Type B pancreatic cell (in vitro differentiated cells): ENCODE measurements at places on chromosomes 3 and 15. TPM values are rescaled to one million over a fixed set of nuclear protein-coding genes. Genes with fewer than 3 reads are reported as not detected.

DNA sequence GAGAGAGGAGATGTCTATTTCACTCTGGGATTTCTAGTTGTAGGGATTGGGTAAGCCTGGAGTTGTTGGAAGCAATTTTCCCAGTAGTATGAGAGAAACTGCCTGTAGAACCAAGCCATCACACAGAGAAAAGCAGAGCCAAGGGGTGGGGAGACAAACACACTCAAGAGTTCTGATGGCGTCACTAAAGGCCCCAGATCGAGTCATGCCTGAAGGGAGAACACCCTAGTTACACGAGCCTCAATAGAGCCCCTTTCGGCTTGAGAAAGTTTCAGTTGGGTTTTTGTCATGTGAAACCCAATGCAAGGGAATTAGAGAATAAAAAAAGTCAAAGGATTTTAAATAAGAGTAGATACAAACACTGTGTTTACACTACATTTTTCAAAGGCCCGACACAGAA, 66.1 kb upstream of the PFN2 start:
- DNase-seq, result no peak
- H3K4me1 ChIP-seq, result peaks cover 12% of the 10 kb centered on the region
- H3K36me3 ChIP-seq, result no peaks in the 10 kb centered on the region
- no peaks in the 10 kb centered on the region for H3K27me3 ChIP-seq
- no peak overlapping the region for H3K27ac ChIP-seq
- H3K4me3 ChIP-seq, result no peak overlapping the region

GRCh38 chr3:142445816-142446254, 2.0 kb downstream of the XRN1 start:
- peak overlapping the region; percentile 95 for H3K4me3 ChIP-seq
- peak overlapping the region; percentile 99 for H3K27ac ChIP-seq
- peaks cover 16% of the 10 kb centered on the region for H3K36me3 ChIP-seq
- DNase-seq, result no peak
- peaks cover 22% of the 10 kb centered on the region for H3K4me1 ChIP-seq

The MCF2L2 gene
- 1.2 and 2.7 TPM in 2 replicates for total RNA-seq

DNA sequence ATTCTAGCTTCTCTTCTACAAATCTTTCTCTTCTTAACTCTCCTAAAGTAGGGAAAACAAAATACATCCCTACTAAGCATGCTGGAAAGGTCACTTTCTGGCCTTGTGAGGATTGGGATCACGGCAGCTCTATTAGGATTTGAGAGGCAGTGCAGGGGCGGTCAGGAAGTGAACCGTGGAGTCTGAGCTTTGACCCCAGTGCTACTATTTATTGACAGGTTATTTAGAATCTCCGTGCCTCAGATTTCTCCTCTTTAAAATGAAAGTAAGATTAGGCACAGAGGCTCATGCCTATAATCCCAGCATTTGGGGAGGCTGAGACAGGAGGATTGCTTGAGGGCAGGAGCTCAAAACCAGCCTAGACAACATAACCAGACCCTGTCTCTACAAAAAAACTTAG, 42.0 kb upstream of the CHRM5 start:
- H3K27me3 ChIP-seq, result no peaks in the 10 kb centered on the region
- no peaks in the 10 kb centered on the region for H3K4me1 ChIP-seq
- H3K36me3 ChIP-seq, result no peaks in the 10 kb centered on the region

GRCh38 chr15:77608774-77609173, 23.9 kb downstream of the LINGO1 start:
- no peak for DNase-seq
- H3K27ac ChIP-seq, result no peak overlapping the region
- H3K4me1 ChIP-seq, result peaks cover 40% of the 10 kb centered on the region
- H3K36me3 ChIP-seq, result no peaks in the 10 kb centered on the region
- peaks cover 3% of the 10 kb centered on the region for H3K27me3 ChIP-seq

DNA sequence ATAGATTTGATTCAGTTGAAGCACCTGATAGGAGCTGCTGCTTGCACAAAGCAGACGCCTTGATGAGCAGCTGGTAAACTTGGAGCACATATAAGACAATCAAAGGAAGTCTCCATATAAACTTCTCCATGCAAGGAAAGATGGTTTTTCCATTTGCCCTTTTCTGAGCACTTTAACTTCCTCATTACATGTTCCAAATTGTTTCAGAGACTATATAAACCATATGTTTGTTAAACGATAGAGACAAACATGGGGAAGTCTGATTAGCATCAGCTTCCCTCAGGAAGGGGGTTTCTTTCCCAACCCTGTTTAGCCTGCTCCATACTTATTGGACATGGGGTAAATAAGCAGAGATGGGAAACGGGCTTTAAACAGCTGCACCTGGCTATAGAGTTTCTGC, 88.0 kb downstream of the DHX36 start:
- DNase-seq, result no peak
- no peaks in the 10 kb centered on the region for H3K4me1 ChIP-seq
- no peak overlapping the region for H3K4me3 ChIP-seq

GRCh38 chr3:23797491-23797890, 8.3 kb upstream of the UBE2E1 start:
- H3K27me3 ChIP-seq, result no peaks in the 10 kb centered on the region
- no peaks in the 10 kb centered on the region for H3K36me3 ChIP-seq
- no peak for DNase-seq
- H3K4me1 ChIP-seq, result peaks cover 8% of the 10 kb centered on the region
- no peak overlapping the region for H3K27ac ChIP-seq

The CFAP20DC gene
- total RNA-seq, result 4.7 and 5.2 TPM in 2 replicates

The ADAMTS9 gene
- total RNA-seq, result 13.6 and 34.9 TPM in 2 replicates

The SIDT1 gene
- 0.83 and 0.97 TPM in 2 replicates for total RNA-seq

- H3K36me3 ChIP-seq, result no peaks in the 10 kb centered on the region
- H3K4me1 ChIP-seq, result peaks cover 18% of the 10 kb centered on the region
- H3K27me3 ChIP-seq, result no peaks in the 10 kb centered on the region
- H3K4me3 ChIP-seq, result no peak overlapping the region
Observed at GRCh38 chr3:191338177-191338488, 7.8 kb upstream of the UTS2B start.

DNA sequence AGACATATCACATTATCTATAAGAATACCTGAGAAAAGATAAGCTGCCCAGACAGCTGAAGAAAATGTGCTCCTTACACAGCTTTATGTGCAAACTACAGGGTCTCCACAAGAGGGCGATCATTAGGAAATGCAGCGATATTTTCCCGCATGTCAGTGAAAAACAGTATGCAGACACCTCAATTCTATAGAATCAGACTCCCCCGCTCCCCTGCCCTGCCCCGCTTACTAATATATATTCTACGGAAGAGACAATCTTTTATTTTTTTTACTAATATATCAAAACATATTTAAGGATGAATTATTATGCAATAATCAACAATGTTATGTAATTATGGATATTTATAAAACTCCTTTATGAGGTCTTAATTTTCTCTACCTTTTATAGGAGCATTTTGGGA, 681.3 kb downstream of the ROBO1 start:
- H3K27me3 ChIP-seq, result peaks cover 3% of the 10 kb centered on the region
- H3K36me3 ChIP-seq, result no peaks in the 10 kb centered on the region
- H3K4me1 ChIP-seq, result peaks cover 5% of the 10 kb centered on the region
- H3K4me3 ChIP-seq, result no peak overlapping the region

The DALRD3 gene
- 31.2 and 36.0 TPM in 2 replicates for total RNA-seq

GRCh38 chr3:188819939-188820338, 351.8 kb upstream of the TPRG1 start:
- no peak overlapping the region for H3K4me3 ChIP-seq
- H3K27me3 ChIP-seq, result no peaks in the 10 kb centered on the region
- DNase-seq, result no peak
- H3K27ac ChIP-seq, result no peak overlapping the region
- peaks cover 23% of the 10 kb centered on the region for H3K4me1 ChIP-seq

The LINGO1 gene
- 19.6 and 25.2 TPM in 2 replicates for total RNA-seq

GRCh38 chr3:48820612-48821324, 26.9 kb downstream of the PRKAR2A start:
- H3K27ac ChIP-seq, result no peak overlapping the region
- no peak for DNase-seq
- no peak overlapping the region for H3K4me3 ChIP-seq
- no peaks in the 10 kb centered on the region for H3K4me1 ChIP-seq

GRCh38 chr15:58795825-58796224, 24.7 kb downstream of the MINDY2 start:
- H3K4me1 ChIP-seq, result peaks cover 11% of the 10 kb centered on the region
- H3K27me3 ChIP-seq, result no peaks in the 10 kb centered on the region
- peak overlapping the region; percentile 27 for H3K4me3 ChIP-seq

- H3K4me3 ChIP-seq, result no peak overlapping the region
- no peak for DNase-seq
- peaks cover 54% of the 10 kb centered on the region for H3K4me1 ChIP-seq
- peaks cover 12% of the 10 kb centered on the region for H3K27me3 ChIP-seq
Observed at GRCh38 chr3:125146626-125147490, 65.7 kb downstream of the SLC12A8 start.

- no peaks in the 10 kb centered on the region for H3K36me3 ChIP-seq
- DNase-seq, result no peak
- H3K27me3 ChIP-seq, result no peaks in the 10 kb centered on the region
- H3K4me1 ChIP-seq, result no peaks in the 10 kb centered on the region
- no peak overlapping the region for H3K27ac ChIP-seq
Observed at GRCh38 chr3:189547448-189547847, 83.7 kb upstream of the TP63 start.

The TNNC1 gene
- total RNA-seq, result 6.6 and 16.6 TPM in 2 replicates

The CNTN4 gene
- 24.5 and 29.7 TPM in 2 replicates for total RNA-seq
